ENCODE measurements at places on chromosomes 2 and 18.

- DNase-seq: no peak
Observed at GRCh38 chr2:53516650-53517049, 251.0 kb upstream of the CHAC2 start.

DNA sequence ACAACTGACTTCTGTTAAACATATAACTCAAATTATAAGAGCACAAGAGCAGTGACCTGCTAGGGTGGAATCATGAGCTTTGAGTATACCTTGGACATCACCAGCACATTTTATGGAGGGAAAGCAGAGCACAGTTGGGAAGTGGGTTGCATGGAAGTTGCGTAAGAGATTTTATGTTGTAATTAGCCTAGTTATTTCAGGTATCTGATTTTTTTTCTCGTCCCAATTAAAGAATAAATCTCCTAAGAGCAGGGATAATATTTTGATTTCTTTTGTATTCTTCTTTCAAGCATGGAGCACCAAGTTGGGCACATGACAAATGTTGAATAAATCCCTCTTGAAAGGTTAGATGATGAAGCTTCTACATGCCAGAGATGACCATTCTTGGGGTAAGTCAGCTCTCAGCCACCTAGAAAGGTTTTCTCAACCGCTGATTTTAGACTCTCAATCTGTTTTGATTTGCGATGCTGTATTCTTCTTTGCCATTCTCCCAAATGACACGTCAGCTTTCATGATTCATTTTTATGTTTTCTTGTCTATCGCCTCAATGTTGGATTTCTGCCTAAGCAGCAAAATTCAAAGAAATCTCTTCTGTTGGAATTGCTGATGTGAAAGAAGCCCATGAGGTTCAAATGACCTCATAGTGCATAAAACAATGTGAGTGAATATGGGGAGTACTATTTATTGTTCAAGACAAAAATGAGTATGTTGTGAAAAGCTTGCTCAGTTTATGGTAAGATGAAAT, 15.3 kb upstream of the FN1 start:
- DNase-seq: no peak

- DNase-seq: no peak
Observed at GRCh38 chr2:240982821-240983281, 15.6 kb upstream of the SNED1 start.

DNA sequence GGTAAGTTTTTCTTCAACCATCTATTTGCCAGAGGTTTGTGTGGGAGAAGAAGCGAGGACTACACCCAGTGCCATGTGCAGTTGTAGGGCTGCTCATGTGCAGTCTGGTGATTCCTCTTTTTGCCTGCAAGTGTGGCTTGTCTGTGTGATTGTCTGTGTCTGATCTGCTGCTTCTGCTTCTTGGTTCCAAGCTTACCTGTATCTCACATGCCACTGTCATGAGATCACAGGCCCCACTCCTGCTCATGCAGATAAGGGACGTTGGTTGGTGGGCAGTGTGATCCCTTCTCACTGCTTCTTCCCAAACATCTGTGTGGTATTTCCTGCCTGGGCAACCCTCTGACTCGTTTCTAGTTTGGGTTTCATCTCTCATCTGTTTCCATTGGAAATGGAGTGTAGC, 27.1 kb downstream of the RRM2 start:
- DNase-seq: no peak

DNA sequence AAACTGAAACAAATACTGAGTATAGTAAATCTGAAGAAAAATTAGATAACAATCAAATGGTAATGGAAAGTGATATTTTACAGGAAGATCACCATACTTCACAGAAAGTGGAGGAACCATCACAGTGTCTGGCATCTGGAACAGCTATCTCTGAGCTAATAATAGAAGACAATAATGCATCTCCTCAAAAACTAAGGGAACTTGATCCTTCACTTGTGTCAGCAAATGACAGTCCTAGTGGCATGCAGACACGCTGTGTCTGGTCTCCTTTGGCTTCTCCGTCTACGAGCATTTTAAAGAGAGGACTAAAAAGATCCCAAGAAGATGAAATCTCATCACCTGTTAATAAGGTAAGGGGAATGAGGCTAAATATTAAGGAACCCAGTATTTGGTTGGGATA, 56.1 kb downstream of the RIF1 start:
- DNase-seq: no peak
